AG20443 (cell line): ENCODE measurements at places on chromosomes 1 and 21.

DNA sequence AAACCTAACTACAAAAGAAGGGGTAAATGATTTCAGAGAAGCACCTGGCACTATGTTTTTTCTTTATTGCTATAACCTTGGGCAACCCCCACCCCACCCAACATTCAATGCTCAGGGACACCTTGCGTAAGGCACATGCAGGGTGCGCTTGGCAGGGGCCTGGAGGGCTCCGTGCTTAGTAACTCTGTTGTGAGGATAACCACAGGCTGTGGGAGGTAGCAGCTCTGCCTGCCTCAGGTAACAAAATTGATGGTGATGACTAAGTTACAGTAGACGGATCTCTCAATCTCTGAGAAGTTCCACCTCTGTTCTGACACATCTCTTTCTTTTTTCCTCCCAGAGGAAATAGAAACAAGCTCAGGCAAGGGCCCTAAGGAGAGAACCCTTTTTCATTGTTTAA, 8.7 kb upstream of the CCN1 start:
- no peak for DNase-seq

DNA sequence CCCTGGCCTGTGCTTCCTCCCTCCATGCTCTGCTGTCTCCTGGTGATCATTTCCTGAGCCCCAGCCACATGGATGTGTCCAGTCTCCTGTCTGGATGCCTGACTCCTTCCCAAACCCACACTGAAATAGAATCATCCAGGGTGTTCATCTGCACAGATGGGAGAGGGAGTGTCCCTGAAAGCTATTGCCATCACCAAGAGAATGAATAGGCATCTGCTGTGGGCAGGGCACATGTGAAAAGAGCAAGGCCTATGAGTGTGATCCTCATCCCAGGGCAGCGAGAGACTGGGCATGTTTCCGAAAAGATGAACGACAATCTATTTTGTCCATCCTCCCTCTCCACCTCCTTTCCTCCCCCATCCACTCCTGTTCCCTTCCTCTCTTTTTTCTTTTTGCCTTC, 5.0 kb downstream of the IGSF21 start:
- no peak for DNase-seq

DNA sequence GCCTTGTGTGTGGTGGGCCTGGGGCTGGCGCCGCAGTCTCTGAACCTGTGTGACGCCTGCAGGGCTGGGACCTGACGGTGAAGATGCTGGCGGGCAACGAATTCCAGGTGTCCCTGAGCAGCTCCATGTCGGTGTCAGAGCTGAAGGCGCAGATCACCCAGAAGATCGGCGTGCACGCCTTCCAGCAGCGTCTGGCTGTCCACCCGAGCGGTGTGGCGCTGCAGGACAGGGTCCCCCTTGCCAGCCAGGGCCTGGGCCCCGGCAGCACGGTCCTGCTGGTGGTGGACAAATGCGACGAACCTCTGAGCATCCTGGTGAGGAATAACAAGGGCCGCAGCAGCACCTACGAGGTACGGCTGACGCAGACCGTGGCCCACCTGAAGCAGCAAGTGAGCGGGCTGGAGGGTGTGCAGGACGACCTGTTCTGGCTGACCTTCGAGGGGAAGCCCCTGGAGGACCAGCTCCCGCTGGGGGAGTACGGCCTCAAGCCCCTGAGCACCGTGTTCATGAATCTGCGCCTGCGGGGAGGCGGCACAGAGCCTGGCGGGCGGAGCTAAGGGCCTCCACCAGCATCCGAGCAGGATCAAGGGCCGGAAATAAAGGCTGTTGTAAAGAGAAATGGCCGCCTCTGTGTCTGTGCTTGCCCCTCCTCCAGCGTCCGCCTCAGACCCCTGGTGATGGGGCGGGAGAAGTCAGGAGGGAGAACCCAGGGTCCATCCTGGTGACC, 788 bp downstream of the ISG15 start:
- peak; percentile 34 for DNase-seq

DNA sequence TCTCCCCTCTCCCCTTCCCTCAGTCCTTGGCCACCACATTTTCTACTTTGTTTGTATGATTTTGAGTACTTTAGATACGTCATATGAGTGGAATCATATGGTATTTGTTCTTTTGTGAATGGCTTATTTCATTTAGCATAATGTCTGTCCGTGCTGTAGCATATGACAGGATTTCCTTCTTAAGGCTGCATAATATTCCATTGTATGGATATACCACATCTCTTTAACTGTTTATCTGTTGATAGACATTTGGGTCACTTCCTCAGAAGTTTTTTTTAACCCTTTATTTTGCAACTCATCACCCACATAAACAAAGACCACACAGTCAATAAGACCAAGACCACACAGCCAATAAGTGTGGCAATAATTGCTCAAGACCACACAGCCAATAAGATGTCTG, 24.9 kb downstream of the FAM163A start:
- DNase-seq, result no peak

DNA sequence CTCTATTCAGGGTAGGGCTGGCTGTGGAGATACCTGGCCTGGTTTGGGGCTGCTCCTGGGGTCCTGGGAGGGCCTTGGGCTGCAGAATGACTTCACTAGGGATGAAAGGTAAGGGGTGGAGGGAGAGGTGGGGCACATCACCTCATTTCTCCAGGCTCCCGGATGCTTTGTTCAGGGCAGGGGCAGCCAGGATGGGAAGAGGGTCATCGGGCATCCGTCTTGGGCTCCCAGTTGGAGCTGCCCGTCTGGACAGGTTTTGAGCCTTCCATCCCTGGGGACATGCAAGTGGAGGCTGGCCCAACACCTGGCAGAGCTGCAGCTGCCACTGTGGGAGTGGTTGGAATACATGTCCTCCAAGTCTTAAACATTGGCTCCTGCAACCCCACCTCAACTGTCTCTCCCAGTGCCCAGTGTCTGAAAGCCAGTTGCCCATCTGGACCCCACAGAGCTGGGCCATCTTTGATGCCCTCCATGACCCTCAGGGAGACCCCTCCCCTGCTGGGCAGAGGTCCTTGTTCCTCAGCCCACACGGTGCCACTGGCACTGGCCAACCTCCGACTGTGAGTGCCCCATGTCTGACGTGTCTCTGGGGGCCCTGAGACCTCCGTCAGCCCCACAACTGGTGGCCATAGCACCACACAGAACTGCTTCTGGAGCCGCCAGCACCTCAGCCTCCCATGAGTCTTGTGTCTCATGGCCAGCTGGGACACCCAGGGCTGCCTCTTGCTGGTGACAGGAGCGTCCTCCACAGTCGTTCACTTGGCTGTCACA, 52.8 kb downstream of the TRIM11 start:
- DNase-seq, result no peak

DNA sequence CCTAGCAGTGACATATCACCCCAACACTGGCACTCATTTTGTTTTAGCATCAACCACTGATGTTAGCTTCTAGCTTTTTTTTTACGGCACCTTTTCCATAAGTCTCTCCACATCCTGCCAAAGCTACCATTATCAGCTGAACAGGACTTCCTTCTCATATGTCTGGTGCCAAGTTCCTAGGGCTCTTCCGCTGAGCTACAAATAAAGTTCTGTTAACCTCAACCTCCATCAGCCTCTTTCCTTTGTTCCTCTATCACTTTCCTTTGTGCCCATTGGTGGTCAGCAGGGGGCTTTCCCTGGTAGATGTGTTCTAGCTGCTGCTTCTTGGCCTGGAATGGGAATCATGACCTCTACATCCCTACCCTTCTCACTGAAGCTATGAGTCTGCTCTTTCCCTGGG, 163.8 kb downstream of the FAF1 start:
- DNase-seq, result no peak

DNA sequence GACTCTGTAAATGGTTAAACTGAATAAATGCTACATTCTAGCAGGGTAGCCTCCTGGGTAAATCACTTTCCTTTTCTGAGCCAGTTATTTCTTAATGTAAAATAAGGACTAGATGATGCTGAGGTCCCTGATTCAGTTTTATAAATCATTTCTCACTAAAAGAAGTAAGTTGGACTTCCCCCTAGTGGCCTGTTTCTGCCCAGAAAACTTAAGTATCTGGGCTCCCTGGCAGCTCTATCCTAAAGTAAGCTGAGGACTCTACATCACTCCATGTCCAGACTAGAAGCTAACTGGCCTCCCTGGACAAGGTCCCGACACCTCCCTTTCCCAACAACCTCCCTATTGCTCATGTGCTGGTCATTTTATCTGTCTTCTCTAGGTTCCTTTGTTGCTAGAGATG, 3.0 kb downstream of the GPN2 start:
- DNase-seq, result peak; percentile 52
